ENCODE measurements at places on chromosomes 1 and 21. TPM values are rescaled to one million over a fixed set of nuclear protein-coding genes. Genes with fewer than 3 reads are reported as not detected.
A peak's percentile ranks its signal among the peaks of the same experiment; 100 is the strongest.

The KDF1 gene
- total RNA-seq: 25.6 TPM

The BATF3 gene
- total RNA-seq: 1.1 TPM

The C1orf159 gene
- total RNA-seq: 17.6 TPM

The UBASH3A gene
- 0.67 TPM for total RNA-seq

The WDR3 gene
- total RNA-seq: 14.5 TPM

The MIXL1 gene
- 0.15 TPM for total RNA-seq

The SMIM1 gene
- 1.8 TPM for total RNA-seq

The APOBEC4 gene
- not detected for total RNA-seq

The HP1BP3 gene
- total RNA-seq: 175 TPM

The RIPK4 gene
- total RNA-seq: 11.0 TPM

DNA sequence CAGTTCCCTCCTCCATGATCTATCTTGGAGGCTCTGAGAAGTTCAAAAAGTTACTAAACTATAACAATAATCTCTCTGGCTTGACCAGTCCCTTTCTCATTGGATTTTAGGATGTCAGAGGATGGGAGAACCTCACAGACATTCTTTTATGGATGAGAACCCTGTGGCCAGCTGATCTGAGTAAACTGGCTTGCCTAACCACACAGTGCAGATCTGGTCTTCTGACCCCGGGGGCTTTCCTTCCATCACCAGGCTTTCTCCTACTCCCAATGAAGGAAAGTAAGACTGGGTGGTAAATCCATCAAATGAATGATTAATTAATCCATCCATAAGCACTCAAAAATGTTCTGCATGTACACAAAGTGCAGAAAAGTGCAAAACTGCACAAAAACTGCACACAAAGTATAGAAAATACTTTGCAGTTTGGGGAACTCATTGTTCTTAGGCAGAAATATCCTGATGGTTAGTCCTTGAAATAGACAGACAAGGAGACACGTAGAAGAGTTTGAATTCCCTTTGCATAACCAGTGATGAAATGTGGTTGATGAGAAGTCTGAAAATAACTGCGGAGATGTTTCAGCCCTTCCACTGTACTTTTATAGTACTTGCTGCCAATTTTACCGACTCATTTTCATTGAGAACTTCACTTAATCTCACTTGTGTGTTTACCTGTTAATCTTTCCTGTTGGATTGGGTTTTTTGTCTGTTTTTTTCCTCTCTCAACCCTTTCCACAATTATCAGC lies 2.5 kb upstream of the F3 start:
- no peak for DNase-seq

GRCh38 chr1:23563003-23563402 lies 3.7 kb upstream of the ID3 start:
- DNase-seq: no peak

GRCh38 chr1:94530373-94530878 lies 11.1 kb downstream of the F3 start:
- no peak for DNase-seq

DNA sequence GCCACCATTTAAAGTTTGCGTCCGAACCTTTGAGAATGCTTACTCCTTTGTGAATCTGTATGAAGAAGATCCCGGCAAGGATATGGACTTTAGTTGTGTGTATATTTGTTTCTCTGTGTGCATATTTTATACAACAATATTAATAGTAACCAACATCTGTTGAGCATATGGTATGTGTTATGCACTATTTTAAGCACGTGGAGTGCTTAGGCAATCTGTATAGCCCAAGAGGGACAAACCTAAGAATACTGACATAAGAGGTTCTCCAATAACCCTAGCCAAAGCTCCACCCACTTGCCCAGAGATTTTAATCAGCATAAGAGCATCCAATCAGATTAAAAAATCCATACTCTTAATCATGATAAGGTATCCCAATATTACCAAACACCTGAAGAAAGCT lies 92.7 kb downstream of the MAB21L3 start:
- DNase-seq: no peak

DNA sequence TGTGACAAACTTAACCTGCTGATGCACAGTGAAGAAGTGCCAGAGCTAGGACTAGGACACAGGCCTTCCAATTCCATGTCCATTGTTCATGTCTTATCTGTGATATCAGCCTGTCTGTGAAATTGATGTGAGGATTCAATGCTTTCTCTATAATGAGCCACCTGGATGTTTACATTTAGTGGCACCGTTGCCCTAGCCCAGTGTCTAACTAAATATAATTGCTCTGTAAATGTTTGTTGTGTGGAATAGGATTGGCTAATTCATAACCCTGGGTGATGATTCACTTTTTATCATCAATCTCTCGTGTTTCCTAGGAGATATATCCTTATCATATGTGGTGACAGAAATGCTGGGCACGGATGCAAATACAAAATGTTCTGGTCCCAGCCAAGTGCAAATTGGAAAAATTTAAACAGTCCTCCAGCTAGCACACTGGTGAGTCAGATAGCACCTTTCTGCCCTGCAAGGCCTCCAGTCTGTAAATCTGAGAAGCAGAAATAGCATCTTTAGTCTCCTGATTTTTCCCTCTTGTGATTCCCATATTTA lies 46.9 kb upstream of the GNG12 start:
- DNase-seq: no peak

GRCh38 chr1:150622303-150622975 lies 7.0 kb downstream of the ENSA start:
- DNase-seq: no peak

GRCh38 chr1:34653110-34653509 lies 101.7 kb upstream of the GJB5 start:
- DNase-seq: no peak

DNA sequence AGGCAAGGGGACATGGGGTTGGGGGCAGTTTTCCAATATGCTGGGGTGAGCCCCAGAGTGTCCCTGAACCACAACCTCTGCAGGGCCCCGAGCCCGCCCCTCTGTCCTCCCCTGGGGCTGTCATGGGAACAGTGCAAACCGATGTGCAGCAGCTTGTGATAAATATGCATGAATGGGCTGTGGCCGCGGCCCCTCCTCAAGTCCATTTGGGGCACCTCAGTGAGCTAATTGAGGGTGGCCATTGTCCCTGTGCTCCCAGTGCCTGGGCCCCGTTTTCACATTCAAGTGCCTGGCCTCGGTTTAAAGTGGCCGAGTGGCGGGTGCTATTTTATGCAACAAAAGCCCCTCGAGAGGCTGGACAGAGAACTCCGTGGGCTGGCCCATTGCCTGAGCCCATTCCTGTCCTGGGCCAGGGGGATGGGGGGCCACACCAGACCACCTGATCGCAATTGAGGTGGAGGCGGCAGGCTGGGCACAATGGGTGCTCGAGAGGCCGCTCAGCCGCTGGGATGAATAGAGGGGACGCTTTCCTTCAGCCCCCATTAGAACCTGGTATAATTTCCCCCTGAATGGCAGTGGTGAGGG lies 193.7 kb downstream of the FOXD2 start:
- no peak for DNase-seq

DNA sequence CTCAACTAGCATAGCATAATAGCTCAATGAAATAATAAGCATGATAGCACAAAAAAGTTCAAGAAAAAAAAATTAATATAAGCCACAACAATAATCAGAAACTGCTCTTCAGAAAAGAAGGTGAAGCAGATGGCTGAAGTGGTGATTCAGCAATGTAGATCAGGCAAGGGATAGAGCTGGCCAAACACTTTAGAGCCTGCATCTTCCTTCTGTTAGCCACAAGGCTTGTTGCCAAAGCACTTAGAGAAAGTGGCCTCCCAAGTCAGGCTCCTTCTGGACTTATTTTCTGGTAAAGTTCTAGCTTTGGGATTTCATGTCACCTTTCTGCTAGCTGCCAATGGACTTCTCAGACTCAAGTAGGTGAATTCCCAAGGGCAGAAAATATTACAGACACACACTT lies 60.3 kb upstream of the C1orf87 start:
- DNase-seq: no peak

DNA sequence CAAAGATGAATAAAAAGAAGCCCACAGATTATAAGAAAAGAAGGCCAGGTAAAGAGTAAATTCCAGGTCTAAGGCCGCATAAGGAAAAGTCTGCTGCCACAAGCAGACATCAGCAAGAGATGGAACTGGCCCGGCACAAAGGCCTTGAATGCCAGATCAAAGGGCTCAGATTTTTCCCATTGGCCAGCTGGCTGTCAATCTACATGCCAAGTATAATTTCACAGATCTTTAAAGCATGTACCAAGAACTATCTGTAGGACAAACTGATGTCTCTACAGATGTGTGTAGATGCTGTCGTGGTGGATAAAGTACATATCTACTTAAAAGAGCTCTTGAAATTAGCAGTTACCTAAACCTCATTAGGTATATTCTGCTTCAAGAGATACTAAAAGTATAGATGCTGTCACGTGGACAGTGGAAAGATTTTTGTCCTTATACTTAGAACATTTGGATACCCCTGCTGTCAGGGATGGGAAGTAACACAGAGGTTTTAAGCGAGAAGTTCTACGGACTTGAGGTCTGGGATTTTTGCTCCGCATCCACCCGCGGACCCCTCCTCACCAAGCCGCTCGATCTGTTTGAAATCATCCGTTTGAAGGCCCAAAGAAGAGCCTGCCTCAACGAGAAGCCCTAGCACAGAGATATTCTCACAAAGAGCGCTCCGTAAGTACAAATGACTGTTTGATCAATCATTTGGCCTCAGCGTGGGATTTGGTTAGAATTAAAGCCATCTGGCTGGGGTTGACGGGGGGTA lies 10.1 kb downstream of the GLIS1 start:
- no peak for DNase-seq

- no peak for DNase-seq
These were observed 19.2 kb downstream of the SPRTN start for GRCh38 chr1:231357187-231357772.

DNA sequence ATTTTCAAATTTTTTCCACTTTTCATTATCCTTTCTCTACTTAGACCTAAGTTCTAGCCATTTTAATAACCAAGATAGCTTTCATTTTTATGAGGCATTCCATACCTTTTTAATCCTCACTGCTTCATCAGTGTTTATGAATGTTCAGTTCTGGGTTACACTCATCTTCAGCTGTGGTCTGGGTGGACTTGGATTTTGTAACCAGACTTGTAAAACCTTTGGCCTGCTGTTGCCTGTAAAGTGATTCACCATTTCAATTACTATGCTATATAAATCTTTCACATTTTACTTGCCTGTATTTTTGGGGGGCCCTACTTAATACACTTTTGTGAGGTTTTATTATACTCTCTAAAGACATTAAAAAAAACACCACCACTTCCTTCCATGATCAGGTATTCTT lies 46.2 kb downstream of the USP25 start:
- DNase-seq: no peak

GRCh38 chr21:45981151-45982091 lies at the start of gene COL6A1:
TSS of gene COL6A1 (plus strand) at chr21:45981770. CDS start at chr21:45981851, 81 bp downstream.
- DNase-seq: peak; percentile 75

GRCh38 chr1:75671708-75672107 lies 52.8 kb upstream of the ACADM start:
- no peak for DNase-seq

GRCh38 chr1:89602871-89603404 lies 30.0 kb upstream of the LRRC8C start:
- no peak for DNase-seq

- DNase-seq: no peak
These were observed 60.5 kb upstream of the CSF1 start for GRCh38 chr1:109850194-109850593.

DNA sequence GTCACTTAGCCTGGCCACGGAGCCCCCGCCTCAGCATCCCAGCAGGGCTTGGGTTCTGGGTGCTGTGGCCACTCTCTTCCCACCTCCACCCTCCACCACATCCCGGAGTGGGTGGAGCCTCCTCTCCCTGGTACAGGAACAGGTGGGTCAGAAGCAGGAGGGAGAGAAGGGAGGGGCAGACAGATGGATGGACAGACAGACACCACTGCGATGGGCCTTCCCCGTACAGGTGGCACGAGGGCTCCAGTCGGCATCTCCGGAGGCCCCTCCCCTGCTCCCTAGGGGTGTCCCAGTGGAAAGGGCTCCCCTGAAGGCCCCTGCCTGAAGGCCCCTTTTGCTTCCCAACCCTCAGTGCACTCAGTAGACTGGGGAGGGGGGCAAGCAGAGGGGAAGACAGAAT lies 96.9 kb upstream of the TARDBP start:
- DNase-seq: no peak

DNA sequence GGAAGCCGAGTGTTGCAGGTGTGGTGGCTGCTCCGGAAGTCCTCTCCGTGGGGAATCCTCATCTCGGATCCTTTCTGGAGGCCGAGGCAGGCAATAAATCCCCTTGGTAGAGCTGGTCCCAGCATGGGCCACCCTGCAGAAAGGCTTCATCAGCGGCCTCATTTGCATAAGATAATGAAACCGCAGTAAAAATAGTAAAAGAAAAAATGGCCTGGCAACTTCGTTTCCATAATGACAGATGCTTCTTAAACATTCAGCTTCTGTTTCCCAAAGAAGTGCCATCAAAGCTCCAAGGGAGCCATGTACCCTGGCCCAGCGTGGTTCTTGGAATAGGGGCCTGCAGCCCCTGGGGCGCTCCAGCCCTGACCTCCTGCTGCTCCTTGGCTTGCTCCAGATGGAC lies 244.1 kb downstream of the GRIK3 start:
- no peak for DNase-seq

DNA sequence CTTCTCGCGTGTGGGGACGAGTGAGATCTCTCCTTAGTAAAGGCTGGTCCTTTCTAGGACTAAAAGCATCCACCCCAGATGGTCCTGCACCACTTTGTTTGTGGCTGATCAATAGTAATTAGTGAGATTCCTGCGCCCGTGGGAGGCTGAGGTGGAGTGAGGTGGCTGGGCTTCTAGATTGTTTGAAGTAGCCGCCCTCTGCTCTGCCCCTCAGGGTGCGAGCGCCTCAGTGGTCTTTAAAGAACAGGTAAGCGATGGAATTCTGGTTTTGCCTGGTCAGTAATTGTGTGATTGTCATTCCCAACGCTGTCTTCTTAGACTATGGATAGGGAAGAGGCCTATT lies 20.7 kb downstream of the PEX14 start:
- DNase-seq: no peak

GRCh38 chr1:214216021-214216420 lies 64.9 kb upstream of the SMYD2 start:
- no peak for DNase-seq

GRCh38 chr1:36323636-36324352 lies at the start of gene EVA1B:
TSS of gene EVA1B (minus strand) at chr1:36323645. CDS start at chr1:36323037, 608 bp downstream.
- peak; percentile 78 for DNase-seq

DNA sequence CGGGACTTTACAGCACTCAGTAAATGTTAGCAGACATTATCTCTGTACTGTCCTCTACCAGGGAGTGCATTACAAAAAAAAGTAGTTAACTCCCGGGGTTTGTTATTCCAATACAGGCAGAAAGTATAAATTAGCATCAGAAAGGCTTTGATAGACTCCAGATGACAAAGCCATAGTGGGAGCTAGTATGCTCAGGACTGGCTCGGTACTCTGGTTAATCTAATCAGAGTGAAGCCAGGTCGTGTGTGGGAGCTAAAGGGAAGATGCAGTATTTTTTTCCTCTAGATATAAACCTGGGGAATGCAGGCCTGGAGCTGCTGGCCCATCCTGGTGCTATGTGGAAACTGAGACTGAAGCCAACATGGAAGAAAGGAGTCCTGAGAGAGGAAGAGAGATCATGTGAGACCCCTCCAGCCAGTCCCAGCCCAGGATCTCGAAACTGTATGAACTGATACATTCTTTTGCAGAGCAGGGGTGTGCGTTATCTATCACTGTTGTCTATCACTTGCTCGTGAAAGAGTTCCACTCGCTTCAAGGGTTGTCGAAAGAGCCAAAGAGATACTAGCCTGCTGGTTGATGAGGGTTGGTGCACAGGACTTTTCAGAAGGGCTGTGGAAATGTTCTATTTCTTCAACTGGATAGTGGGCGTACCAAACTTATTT lies 125.8 kb downstream of the PLPP3 start:
- no peak for DNase-seq
